Pancreas (tissue), 10 donors: ENCODE measurements at places on chromosomes 12 and 14. TPM values are rescaled to one million over a fixed set of nuclear protein-coding genes. Genes with fewer than 3 reads are reported as not detected.

The ACVRL1 gene
- 8.4 TPM for total RNA-seq

The KLHDC1 gene
- total RNA-seq = 3.7 TPM

The PCBP2 gene
- 451 TPM for total RNA-seq

The TMEM233 gene
- total RNA-seq = not detected

The PTCSC3 gene
- not detected for total RNA-seq

The INSM2 gene
- not detected for total RNA-seq

The GABARAPL1 gene
- total RNA-seq = 60.4 TPM

The SLC17A8 gene
- total RNA-seq = 0.18 TPM

The GRIP1 gene
- 4.3 TPM for total RNA-seq

The PARPBP gene
- 0.84 TPM for total RNA-seq

The HHIPL1 gene
- total RNA-seq = 0.40 TPM

The CLEC2A gene
- total RNA-seq = not detected

The KLRC4 gene
- 0.25 TPM for total RNA-seq

The NT5DC3 gene
- total RNA-seq = 3.7 TPM

The CCDC196 gene
- 6.6 TPM for total RNA-seq

The ABCC9 gene
- 5.6 TPM for total RNA-seq

The ST8SIA1 gene
- 0.72 TPM for total RNA-seq
